Left ventricle myocardium superior (tissue), 1 donor: ENCODE measurements at places on chromosomes 1 and 21. TPM values are rescaled to one million over a fixed set of nuclear protein-coding genes. Genes with fewer than 3 reads are reported as not detected.

DNA sequence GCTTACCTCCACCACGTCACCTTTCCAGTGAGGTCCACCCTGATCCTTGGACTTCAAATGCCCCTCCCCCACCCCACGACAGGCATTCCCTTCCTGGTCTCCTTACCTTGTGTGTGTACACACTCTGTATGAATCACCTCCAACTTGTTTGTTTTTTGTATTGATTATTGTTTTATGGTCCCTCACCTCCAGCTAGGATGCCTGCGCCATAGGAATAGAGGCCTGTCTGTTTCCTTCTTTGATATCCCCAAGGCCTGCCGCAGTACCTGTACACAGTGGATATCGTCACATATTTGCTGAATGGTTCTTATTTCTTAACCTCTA lies 219.6 kb upstream of the POU3F1 start:
- no peak for DNase-seq

MYBPH gene
- not detected for total RNA-seq

ATP1B1 gene
- 298 TPM for total RNA-seq

HNRNPCL1 gene
- not detected for total RNA-seq

GRHL3 gene
- total RNA-seq: not detected
